WERI-Rb-1 (cell line): ENCODE measurements at places on chromosomes 3 and 15.

DNA sequence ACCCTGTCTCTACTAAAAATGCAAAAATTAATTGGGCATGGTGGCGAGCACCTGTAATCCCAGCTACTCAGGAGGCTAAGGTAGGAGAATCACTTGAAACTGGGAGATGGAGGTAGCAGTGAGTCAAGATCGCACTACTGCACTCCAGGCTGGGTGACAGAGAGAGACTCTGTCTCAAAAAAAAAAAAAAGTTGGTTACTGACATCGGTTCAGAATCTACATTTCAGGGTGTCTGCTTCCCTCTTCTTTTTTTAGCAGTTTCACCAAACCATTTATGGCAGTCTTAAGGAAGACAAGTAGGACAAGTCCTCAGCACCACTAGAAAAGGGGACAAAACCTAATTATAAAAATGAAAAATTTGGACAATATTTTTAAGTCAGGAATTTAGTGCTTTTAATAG, 3.3 kb upstream of the USP4 start:
- no peak for DNase-seq

DNA sequence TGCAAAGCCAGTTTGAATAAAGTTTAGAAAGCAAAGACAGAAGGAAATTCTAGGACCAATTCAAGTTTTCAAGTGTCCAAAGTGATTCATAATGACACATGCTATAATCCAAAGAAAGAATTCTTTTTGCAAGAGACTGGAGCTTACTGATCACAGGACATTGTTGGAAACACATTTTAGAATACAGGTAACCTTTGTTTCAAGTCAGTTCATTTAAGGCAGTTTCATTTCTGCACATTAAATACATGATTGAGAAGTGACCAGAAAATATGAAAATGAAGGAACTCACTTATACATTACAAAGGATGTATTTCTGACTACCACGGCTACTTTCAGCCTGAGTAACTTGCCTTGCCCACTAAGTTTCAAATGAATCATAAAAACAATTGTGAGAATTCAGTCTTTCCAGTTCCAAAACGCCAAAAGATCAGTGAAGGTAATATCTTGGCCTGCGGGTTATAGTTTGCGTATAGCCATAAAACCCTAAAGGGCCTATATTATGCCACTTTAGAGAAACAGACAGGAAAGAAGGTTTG, 48.7 kb downstream of the PRICKLE2 start:
- DNase-seq, result no peak

DNA sequence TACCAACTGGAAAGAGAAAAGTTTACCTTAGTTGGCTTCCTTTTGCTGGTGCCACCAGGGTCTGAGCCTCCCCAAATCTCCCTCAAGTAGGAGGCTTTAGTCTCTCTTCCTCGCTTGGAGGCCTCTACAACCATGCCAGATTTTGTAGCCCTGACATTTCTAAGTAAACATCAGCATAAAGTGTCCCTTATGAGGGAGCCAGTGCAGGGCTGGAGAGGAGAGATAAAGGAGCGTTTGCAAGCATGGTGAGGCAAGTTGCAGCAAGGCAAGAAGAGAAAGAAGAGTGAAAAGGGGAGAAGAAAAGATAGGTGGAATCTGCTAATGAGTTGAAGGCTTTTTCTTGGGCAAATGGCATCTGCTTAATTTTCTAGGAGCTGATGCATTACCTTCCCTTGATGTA, 82.7 kb upstream of the FNDC3B start:
- no peak for DNase-seq

DNA sequence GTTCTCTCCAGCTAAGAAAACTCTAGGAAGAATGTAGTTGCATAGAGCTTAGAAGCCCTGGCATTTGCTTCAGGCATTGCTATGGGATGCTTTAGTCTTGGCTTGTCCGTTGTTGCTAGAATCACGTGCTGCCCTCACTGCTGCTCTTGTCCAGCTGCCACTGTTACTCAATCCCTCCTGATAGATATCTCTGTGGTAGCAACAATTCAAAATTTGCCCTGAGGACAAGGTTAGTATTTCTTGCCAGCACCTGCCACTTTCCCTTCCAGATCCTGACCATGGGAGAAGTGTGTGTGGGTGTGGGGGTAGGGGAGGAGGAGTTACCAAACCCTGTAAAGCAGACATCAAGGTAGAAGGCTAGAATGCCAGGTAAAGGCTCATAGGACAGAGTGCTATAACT, 113.8 kb downstream of the PPM1L start:
- DNase-seq, result peak; percentile 9

- peak; percentile 22 for DNase-seq
Measured at GRCh38 chr3:139427283-139428060, 38.0 kb upstream of the COPB2 start.

DNA sequence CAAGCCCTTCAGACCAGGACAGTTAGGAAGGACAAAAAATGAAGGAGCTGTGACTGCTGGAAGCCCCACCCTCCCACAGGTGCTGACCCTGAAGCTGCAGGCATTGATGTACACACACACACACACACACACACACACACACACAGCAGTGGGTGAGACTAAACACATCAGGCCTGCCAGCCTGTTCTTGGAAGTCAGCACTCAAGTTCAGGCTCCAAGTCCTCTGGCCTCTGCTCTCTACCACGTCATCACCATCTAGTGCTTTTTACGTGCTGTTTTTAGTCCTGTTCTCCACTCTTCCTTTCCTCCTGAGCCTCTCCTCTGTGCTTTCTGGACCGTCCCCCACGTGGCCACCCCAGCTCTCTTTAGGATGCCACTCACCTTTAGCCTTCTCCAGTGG, 5.4 kb upstream of the KBTBD12 start:
- DNase-seq, result no peak
